NCI-H2081 treated with DMSO at 0.1 percent for 48 hours (cell line): ENCODE measurements at places on chromosomes 16 and 17.

DNA sequence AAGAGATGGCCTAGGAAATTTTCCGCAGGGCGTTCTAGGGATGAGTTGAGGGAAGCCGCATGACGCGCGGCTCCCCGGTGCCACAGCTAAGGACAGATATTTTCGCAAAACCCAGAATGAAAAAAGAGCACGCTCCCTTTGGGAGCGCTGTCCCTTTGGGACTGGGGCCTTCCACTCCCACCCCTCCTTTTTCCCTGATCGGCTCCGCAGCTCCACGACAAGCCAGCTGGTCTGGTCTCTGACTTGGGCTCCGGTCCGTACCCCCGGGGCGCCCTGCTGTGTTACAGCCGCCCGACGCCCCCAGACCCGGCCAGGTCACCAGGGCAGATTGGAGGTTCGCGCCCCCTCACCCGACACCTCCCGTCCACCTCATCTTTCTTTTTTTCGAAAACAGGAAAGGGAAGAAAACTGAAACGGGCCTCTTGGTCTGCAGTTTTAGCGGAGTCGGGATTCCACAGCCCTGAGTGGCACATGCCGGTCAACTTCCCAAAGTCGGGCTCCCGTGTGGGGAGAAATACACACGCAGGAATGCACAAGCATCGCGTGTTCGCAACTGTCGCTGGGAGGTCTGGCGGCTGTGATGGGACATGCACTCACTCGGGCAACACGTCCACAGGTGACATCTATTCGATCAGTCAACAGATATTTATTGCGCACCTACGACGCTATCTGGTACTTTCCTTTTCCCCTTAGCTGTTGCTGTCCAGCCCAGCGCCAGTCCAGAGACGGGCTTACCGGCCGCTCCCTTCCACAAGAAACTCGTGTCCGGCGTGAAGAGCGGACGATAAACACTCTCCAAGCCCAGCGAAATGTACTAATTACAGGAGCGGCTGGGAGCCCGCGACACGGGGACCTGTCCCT lies 3.9 kb upstream of the SOX9 start:
- DNase-seq: no peak

DNA sequence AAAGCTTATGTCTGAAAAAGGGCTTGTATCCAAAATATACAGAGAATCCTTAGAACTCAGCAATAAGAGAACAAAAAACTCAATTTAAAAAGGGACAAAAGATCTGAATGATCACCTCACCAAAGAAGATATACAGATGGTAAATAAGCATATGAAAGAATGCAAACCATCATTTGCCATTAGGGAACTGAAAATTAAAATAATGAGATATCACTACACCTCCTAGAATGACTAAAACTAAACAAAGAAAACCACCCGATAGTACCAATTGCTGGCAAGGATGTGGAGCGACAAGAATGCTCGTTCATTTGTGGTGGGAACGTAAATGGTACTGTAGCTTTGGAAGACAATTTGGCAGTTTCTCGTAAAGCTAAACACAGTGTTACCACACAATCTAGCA lies 66.9 kb upstream of the MPHOSPH6 start:
- DNase-seq: no peak

GRCh38 chr16:71373073-71373472 lies 14.6 kb downstream of the CALB2 start:
- DNase-seq: no peak

DNA sequence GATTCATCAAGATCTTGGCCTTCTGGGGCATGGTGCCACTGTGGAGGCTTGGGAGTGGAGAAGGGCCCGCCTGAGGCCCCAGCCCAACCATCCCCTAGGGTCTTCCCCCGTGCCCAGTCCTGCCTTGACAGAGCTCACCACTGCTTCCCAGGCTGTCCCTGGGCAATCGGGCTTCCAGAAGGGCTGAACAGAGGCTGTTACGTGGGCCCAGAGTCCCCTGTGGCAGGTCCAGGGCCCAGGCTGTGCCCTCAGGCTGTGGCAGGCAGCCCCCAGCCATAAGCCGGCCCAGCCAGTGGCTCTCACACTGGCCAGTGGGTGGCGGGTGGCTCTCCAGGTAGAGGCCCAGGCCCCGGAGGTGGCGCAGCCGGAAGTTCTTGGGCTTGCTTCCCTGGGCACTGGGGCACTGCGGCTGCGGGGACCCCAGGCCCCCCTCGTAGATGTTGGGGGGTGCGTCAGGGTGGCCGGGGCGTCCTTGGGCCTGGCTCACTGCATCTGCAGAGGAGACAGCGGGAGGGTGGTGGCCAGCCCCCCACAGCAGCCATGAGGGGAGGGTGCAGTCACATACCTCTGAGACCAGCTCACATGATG lies 809 bp downstream of the C16orf90 start:
- DNase-seq: no peak

GRCh38 chr16:56547949-56548567 lies 16.8 kb upstream of the MT4 start:
- no peak for DNase-seq

DNA sequence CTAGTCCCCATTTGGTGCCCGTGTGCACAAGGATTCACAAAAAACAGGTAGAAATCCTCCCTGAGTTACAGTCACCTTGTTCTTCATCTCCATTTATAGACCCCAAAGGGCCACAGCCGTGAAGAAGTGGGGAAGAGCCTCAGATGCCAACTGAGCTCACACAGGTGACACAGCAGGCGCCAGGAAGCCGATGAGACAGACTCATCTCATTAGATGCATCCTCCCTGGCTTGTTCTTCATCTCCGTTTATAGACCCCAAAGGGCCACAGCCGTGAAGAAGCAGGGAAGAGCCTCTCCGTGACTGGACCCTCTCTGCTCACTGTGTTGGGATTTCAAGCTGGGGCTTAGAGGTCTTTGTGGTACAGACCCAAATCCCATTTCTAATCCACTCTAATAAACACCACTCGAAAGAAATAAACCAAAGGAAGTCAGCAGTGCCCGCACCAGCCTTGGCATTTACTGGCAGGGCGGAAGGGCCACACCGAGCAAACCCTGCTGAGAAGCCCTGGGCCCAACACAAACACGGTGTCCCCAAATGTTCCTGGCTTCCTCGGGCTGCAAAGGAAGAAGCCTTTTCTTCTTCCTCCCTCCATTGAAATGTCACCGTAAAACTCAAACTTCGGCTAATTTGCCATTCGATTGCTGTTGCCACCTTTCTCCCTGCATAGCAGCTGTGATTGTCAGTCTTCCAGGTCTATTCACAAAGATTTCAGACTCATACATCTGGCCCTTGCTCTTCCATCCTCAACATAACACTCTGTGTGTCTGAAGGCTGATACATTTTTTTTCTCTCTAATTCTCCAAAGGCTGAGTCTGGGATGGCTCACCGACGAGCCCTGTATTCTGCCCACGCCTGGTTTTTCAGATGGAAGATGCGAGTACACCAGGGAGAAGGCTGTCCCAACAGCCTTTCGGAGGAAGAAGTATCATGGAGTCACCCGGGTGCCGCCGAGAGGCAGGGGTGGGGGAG lies 44.9 kb upstream of the DOC2B start:
- no peak for DNase-seq

- DNase-seq: no peak
Observed at GRCh38 chr16:56198006-56198754, 6.9 kb downstream of the GNAO1 start.

- DNase-seq: no peak
Observed at GRCh38 chr16:2598723-2599122, 60.9 kb downstream of the PDPK1 start.

- DNase-seq: no peak
Observed at GRCh38 chr17:78041386-78042179, 83.1 kb downstream of the TNRC6C start.

DNA sequence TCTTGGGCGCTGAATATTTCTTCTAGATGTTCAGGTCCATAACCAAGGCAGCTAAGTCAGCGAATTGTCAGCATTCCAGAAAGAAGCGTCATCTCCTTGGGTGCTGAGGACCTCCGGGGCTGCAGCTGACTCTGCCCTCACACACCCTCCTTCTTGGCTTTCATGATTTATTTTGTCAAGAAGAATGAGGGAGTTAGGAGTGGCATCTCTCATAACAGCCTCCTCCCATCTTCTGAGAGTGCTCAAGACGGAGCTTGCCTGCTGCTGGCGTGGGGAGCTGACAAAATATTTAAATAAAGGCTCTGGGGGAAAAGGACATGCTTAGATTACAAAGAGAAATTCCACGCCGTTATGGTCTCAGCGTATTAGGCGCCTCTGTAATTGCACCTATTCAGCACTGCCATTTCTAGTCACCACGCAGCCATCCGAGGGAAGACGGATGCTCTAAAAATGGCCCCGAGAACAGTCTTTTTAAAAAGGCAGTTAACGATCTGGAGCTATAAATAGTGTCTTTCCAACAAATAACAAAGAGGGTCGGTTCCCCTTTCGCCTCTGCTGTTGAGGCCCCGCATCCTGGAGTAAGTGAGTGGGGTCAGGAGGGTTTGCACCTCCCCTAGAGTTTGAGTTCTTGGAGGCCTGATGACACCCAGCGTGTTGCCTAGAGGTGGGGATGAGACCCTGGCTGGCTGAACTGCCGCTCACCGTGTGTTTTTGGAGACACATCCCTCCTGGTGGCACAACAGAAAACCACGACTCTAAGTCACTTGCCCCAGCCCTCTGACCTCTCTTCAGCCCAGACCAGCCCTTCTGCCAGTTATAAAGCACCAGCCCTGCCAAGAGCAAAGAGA lies 187.0 kb downstream of the CCDC182 start:
- no peak for DNase-seq

DNA sequence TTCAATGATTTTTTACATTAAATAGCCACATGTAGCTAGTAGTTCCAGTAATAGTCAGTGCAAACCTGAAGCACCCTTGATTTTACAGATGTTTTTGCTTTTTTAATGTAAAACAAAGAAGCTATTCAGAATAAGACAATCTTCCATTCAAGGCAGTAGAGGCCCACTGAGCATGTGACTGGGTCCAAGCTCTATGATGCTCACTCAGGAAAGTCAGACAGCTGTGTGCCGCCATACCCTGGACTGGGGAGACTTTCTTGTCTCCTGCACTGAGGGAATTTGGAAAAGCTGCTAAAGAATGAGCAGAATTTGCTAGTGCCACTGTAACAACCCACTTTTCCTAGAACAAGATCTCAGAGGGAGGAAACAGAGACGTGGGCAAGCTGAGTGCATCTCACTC lies 11.5 kb downstream of the CENPN start:
- no peak for DNase-seq

DNA sequence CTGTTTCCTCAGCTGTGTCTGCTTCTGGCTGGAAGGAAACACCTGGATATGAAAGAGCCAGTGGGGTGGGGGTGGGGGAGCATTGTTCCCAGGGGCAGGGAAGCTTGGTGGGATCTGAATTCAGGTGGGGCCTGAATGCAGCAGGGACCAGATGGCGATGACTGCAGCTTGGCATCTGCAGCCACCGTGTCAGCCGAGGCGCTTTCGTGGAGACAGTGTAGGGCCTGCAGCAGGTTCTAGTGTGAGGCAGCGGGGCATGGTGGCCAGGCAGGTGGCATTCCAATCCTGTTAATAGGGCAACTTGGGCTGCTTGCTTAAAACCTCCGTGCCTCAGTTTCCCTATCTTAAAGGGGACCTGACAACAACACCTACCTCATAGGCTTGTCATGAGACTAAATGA lies 1.7 kb downstream of the PIK3R6 start:
- DNase-seq: no peak

DNA sequence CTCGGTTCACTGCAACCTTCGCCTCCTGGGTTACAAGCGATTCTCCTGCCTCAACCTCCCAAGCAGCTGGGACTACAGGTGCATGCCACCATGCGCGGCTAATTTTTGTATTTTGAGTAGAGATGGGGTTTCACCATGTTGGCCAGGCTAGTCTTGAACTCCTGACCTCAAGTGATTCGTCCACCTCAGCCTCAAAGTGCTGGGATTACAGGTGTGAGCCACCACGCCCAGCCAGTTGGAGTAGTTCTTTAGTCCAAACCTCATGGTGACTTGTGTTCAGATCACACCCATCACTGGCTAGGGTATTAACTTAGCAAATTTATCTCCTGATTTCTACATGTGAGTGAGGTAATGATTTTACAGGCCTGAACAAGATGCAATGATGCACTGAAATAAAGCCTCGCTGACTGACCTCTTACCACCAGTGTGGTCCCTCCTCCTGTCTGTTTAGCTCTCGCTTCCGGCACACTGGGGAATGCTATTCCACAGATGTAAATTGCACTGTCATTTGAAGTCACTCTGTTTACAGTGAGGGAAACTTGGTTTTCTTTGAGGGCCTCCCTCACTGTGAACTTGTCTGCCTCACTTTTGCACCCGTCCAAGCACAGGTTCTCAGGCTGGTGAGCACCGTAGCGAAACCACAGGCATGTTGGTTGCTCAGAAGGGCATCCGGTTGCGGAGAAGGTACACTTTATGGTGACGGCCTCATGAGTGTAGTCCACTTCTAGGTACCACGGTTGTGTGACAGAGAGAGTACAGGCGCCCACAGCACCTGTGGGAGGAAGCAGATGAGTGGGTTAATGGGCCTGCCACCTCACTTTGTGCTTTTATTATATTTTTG lies 5.5 kb downstream of the IGSF6 start:
- DNase-seq: no peak

- no peak for DNase-seq
Observed at GRCh38 chr17:80861892-80862291, 129.7 kb upstream of the CHMP6 start.

DNA sequence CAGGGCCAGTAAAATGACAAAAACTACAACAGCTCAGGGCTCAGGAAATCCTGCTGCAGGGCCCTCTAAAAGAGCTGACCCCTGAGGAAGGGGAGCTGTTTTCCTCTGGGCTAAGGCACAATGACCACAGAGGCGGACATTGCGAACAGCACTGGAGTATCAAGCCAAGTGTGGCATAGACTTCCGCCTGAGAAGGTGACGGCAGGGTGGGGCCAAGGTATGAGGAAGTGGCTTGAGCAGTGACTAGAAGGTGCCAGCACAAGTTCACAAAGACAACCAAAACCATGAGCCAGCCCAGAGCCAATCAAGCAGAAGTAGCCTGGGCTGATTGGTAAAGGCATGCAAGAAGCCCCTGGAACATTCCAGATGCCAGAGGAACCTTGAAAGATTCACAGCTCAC lies 13.9 kb downstream of the ERN2 start:
- no peak for DNase-seq

DNA sequence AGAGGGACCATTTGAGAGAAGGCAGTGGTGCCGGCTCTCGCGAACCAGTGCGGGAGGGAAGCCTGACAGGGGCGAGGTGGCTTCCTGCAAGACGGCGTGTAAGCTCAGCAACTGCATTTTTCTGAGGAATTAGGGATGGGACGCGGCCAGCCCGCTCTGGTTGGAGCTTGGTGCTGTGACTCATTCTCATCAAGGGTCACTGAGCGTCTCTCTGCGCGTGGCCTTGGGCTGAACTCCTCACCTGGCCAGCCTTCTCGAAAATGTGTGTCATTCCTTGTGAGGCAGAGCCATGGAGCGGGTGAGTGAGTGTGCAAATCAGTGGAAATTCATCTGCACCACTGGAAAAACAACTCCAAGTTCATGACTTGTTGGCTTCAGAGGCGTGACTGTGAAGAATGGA lies 52.8 kb downstream of the NTN1 start:
- no peak for DNase-seq
